CD4-positive, alpha-beta T cell treated with Interleukin-4 for 4 hours (primary cell): ENCODE measurements at places on chromosomes 6 and 20.

DNA sequence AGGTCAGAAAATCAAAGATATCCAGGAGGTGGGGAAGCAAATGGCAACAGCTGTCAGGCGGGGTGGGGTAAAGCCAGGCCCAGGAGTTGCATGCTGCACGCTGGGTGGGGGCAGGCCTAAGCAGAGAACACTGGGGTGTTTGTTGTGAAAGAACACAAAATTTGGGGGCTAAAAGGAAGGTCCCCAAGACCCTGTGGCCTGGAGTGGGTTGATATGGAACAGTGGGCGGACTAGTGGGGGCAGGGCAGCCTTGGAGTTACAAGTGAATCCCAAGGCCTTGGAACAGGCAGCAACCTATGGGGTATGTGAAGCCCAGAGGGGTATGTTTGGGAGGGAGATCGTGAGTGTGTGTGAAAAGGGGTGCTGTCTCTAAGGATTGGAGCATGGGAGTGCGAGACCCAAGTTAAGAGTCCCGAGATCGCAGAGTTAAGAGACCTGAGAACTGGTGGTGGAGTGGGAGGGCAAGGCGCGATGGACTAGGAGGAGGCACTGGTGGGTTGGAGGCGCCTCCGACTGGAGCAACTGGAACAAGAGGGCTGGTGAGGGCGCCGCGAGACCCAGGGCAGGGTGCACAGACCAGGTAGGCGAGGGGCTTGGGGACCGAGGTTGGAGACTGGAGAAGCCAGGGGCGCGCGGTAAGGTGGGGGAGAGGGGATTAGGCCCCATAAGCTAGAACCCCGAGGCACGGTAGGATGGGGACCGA, 658 bp downstream of the CUL7 start:
- DNase-seq, result no peak

- DNase-seq, result no peak
These were observed 10.3 kb downstream of the PPP1R14C start for GRCh38 chr6:150152891-150153876.

GRCh38 chr20:22673467-22673866, 89.1 kb upstream of the FOXA2 start:
- DNase-seq, result no peak

DNA sequence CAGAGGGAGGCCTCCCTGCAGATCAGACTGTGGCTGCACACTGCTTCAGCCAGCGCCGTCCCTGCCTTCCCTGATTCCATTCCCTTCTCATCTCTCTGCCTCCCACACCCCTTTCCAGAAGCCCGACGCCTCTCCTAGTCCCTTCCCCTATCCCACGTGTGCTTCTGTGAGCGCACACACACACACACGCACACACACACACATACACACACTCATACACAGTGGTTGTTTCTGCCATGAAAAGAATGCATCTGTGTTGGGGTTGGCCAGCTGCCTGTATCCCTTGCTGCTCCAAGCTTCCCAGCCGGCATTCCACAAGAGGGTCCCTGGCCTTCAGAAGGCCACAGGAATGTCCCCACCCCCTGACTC, 51.7 kb downstream of the MOCS1 start:
- DNase-seq, result no peak

- no peak for DNase-seq
These were observed 229.9 kb upstream of the GRIK2 start for GRCh38 chr6:101163611-101164010.

GRCh38 chr6:33317669-33318425, at the start of gene ZBTB22:
Gene ZBTB22, minus strand, starts transcription at chr6:33317744. Its CDS starts 828 bp downstream, at chr6:33316916.
- DNase-seq, result peak; percentile 98

DNA sequence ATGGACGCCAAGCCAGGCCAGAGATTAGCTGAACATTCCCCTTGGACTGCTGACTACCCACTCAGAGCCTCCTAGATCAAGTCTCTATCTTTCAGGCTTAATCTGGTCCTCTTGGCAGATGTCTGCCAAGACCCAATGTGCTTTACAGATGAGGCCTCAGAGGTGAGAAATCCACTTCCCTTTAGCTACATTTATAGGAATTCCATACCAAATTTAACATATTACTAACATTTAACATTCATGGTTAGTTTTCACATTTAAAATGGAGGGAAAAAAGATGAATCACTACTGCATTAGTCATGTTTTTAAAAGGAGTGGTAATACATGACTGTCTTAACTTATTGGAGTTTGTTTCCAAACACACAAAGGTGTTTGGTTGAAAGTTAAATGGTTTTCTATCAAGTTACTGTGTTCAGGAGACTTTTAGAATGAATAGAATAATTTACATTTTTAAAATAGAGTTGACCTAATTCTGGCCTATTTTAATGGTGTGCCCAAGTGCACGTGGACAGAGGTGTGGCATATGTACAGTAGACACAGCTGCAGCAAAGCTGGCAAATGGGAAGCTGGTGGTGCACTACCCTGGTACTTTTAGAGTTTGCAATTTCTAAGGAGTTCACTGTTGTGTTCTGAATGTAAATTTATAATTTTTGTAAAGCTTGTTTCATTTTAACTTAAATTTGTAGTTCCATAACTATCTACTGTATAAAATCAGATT, 41.9 kb upstream of the CALHM6 start:
- no peak for DNase-seq
